Right renal pelvis (tissue), 4 donors: ENCODE measurements at places on chromosomes 6 and 20.

- no peak for DNase-seq
These were observed at the start of gene SGK1 for GRCh38 chr6:134317471-134318131. SGK1 (minus strand) TSS chr6:134318112; CDS start chr6:134317460, 652 bp downstream.

DNA sequence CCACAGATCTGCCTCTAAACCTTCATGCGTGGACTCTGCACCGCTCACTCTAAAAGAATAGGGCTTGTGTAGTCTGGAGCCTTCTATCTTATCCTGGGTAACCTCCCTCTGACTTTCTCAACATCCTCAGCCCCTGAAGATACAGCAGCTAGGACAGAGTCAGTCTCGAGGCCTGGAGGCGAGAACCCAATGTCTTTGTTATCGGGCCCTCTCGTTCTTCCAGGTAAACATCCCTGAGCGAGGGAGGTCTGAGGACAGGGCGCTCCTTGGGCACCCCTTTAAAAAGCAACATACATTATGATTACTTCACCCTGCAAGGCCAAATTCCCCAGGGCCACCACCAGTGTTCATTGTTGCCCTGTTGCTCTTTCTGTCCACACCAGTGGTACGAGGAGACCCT, 110.8 kb upstream of the PRND start:
- no peak for DNase-seq

DNA sequence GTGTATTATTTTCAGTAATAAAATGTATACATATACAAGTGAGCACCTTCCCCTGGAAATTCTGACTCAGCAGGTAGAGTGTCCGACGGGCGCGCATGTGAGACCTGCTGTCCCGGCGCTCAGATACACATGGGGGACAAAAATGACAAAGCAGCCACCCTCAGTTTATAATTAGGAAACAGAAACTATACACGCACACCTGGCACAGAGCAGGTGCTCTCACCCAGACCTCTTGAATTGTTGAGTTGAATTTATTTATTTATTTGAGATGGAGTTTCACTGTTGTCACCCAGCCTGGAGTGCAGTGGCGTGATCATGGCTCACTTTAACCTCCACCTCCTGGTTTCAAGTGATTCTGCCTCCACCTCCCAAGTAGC, 180.4 kb downstream of the ZDHHC14 start:
- DNase-seq: no peak

DNA sequence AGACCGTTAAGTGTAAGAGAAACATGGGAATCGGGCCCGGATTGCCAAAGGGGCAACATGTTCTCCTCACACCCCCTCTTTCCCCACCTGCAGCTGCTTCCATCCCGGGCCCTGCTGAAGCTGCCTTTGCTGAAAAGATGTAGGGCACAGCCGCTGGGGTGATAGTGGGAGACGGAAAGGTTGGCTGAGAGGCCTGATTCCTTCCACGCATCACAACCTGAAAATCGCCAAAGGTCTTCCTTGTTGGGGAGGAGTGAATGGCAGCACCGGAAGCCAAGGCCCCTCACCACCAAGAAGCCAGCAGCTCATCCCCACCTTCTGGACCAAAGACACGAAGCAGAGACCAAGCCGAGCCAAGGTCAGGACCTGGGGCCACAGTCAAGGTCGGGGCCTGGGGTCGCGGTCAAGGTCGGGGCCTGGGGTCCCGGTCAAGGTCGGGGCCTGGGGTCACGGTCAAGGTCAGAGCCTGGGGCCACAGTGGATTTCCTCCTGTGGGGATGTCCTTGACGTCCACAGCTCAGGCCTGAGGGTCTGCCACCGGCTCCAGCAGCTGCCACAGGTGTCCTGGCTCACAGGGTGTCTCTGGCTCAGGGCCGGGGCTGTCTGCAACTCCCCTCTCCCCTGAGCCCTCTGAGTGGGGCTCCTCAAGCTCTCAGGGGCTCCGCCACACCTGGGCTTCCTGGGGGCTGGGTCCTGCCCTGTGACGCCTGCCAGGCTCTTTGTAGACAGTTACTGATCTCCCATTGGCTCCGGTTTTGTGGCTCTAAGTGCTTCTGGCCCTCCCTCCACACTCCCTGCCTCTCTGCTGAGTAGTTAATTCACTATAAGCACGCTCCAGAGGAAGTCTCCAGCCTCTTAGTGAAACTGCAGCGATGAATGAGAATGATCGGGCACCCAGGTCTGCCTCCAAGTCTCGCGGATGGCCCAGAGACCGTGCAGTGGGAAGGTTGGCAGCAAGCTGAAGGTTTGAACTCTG, 5.5 kb upstream of the CHRNA4 start:
- DNase-seq: no peak

- no peak for DNase-seq
These were observed 52.7 kb downstream of the LYRM4 start for GRCh38 chr6:5208057-5208456.

DNA sequence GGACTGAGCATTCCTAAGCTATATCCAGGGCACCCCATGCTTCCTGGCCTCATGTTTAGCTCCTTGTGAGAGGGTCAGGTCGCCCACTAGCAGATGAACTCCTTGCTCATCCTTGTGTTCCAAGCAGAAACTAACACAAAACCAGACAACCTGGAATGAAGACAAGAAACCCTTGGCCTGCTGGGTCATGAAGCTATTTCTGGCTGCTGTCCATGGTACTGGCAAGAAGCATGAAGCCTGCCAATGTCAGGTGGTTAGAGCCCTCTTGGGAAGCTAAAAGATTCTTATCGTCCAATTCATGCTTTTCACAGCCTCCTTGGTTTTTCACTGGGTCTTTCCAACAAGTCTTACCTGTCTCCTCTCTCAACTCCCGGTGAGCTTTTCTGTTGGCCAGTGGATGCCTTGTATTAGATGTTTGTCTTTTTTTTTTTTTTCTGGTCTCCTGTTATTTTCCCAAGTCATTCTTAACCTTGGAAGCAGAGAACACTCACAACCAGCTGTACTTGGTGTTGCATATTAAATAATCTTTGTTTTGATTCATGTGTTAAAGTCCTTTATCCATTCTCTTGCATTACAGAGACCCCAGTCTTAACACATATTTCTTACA, 180.3 kb downstream of the ANKRD60 start:
- DNase-seq: peak; percentile 49

DNA sequence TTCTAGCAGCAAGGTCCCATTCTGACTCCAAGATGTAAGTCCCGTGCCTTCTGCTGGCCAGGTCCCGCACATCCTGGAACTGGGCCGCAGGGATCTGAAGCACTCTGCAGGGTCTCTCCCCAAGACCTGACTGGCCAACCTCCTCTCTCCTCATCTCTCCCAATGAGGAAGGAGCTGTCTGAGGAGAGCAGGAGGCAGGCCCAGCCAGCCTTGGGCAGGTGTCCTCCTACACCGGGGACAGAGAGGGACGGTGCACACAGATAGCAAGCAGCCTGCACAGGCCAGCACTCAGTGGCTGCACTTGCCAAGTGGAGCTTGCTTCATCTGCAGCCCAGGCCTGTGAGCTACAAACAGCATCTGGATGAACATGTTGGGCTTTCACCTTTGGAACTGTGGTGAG, 76.8 kb upstream of the CD93 start:
- no peak for DNase-seq

DNA sequence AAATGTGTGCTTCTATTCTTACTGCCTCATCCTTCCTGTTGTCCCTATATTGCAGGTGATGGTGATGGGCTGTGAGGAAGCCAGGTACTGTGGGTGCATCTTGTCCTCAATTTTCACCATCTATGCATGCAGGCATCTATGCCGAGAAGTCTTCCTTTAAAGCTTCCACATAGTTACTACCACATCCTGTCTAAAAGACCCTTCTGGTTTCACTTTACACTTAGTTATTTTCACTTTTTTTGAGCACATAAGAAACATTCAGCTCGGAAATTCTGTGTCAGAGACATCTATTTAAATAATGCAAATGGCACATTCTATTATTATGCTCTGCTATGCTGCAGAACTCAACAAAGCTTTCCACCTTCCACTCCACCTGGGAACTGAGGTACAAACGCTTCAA, 28.2 kb upstream of the FABP7 start:
- DNase-seq: no peak

GRCh38 chr20:43717616-43717995, 9.2 kb downstream of the GTSF1L start:
- DNase-seq: no peak

DNA sequence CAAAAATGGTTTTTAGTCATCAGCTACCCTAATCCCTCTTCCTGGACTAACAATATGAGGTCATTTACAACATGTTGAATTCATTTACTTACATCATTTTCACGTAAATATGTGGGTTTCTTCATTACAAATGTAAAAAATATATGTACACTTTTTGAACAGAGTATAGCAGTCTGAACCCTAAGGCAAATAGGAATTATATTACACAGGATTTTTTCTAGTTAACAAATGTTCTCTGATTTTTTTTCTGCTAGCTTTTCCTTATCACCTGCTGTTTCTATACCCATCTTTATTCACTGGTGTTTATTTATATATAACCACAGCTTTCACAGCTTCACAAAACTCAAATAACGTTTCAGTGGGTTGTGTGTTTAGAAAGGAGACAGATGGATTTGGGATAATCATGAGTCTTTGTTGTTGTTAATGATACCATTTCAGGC, 21.0 kb upstream of the CD2AP start:
- no peak for DNase-seq

- DNase-seq: no peak
These were observed 145.5 kb upstream of the TOP1 start for GRCh38 chr20:40883097-40883496.

GRCh38 chr6:157205473-157206358, 117.6 kb downstream of the TMEM242 start:
- no peak for DNase-seq

- DNase-seq: no peak
These were observed 61.8 kb downstream of the EPM2A start for GRCh38 chr6:145673504-145673903.

- no peak for DNase-seq
These were observed 23.8 kb downstream of the NKX2-2 start for GRCh38 chr20:21490105-21490504.

DNA sequence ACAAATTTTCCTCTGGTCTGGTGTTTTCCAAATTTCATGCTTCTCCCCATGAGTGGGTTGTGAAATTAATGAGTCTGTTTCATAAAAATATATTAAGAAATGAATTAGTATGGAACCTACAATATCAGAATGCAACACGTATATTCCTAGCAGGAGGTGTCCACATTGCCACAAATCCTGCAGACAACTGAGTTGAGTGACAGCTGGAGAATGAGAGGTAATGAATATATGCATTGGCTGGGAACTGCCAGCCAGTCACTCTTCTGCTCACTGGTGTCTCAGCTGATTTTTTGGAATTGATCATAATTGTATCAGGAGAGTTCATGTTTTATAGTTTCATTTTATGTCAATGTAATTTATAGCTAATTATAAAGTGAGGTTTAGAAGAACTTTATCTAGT, 6.3 kb upstream of the ARFGEF3 start:
- no peak for DNase-seq

DNA sequence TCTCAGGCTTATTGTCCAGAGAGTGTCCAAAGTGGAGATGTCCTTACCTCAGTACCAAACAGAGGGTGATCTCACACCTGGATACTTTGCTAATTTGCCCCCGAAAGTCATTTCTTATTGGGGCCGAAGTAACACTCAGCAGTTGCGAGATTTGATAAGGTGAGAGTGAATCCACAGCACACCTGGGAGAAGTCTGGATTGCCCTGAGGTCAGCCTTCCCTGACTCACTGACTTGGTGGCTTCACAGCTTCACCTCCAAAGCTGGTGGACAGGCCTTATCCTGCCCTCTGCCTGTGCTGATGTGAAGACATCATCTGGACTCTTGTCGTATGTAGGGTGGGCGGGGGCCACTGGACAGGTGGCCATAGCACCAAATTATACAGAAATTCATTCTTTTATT, 101.9 kb upstream of the ARMC2 start:
- no peak for DNase-seq

DNA sequence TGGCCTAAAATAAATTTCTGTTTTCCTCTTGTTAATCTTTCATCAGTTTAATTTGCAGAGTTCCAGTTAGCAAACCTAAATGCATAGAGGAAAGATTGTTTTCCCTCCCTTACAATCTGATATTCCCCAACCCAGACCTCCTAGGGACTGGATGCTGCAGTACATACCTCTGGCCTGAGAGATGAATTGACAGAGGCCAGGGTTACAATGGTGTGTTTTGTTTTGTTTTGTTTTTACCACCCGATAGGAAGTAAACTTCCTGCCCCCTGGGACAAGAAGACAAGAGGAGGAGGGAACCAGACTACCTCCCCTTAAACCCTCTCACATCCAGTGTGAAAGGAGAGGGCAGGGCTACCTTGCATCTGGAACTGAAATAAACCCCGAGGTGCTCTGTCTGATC, 319.0 kb downstream of the LRFN2 start:
- no peak for DNase-seq

DNA sequence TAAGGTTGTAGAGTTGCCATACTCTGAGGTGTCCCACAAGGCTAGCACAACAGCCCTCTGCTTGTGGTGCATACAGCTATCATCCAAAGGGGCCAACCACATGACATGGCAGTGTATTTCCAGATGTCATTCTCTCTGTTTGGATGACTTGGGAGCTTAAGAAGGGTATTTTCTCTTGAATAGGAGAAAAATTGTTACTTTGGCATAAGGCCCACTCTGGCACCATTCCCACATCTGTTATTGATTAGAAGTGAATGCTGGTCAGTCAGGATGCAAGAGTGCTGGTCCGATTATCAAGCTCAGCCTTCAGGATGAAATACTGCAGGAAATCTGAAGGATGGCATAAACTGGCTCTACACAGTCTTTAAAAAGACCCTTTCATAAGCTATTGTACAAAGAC, 83.6 kb upstream of the C20orf144 start:
- no peak for DNase-seq

GRCh38 chr20:46088409-46089166, 1.2 kb downstream of the NCOA5 start:
- DNase-seq: no peak

DNA sequence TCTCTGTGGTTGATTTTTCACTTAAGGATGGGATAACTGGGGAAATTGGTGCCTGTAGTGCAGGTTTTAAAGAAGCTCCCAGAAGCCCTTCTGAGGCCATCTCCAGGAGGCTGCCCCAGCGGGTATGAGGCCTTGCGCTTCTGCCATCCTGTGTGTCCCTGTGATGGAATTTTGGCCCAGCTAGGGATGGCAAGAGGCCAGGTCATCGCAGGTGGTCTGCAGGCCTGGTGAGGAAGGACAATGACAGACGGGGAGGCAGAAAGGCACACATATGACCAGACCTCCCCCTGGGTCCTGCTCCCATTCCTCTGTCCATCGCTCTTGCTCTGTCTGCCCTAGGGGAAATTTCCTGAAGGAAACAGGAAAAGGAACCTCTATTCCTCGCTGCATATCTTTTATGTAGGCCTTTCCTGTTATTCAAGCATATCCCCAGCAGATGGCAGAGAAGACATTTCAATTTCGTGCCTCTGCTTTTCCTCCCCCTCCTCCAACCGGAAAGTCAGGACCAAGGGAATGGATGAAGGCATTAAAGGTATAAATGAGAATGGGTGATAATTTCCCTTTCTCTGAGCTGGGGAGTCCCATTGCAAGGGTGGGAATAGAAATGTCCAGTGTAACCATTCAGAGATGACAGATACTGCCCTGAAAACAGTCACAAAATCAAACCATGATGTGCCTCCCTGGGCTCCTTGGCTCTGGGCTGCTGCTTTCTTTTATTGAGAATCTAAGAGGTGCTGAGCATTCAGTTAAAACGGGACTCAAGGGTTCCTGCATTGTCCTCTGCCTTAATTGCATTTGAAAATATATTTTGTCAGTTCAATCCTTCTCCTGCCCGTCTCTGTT, 17.6 kb upstream of the HLA-F start:
- DNase-seq: peak; percentile 18

- DNase-seq: no peak
These were observed 219.3 kb downstream of the GMDS start for GRCh38 chr6:2026133-2026532.

GRCh38 chr6:152984513-152984872, 1.7 kb upstream of the FBXO5 start:
- no peak for DNase-seq
